Activated T-cell treated with anti-CD3 and anti-CD28 coated beads, Interleukin-2, amount 50 U/mL, for 48 hours (primary cell): ENCODE measurements at places on chromosomes 13 and 19.
A peak's percentile ranks its signal among the peaks of the same experiment; 100 is the strongest.

DNA sequence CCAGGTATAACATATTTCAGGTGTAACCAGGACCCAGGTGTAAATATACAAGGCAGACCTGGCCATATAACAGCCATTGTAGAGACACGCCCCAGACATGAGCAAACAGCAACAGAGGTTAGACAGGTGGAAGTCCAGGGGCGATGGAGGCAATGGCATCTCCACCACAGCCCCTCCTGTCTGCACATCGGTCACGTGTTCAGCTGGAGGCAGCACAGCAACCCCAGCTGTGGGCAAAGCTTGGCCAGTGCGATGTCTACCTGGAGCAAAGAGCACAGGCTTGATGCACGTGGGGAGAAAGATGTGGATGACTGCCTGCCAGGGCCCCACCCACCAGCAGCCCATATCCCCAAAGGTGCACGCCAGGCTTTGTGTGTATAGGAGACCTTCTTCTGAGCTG, 4.4 kb downstream of the CYP4F2 start:
- no peak for DNase-seq

- no peak for DNase-seq
Observed at GRCh38 chr19:38281811-38282566, 17.6 kb downstream of the SPINT2 start.

- DNase-seq: peak; percentile 69
Observed at GRCh38 chr19:46821512-46822409, 28.9 kb downstream of the AP2S1 start.

GRCh38 chr13:37495046-37495445, 103.5 kb downstream of the POSTN start:
- no peak for DNase-seq

GRCh38 chr19:6232601-6233055, 47.1 kb downstream of the MLLT1 start:
- DNase-seq: no peak

- no peak for DNase-seq
Observed at GRCh38 chr13:96746886-96747285, 247.4 kb downstream of the OXGR1 start.

- no peak for DNase-seq
Observed at GRCh38 chr13:113609616-113610015, 25.1 kb downstream of the TFDP1 start.
